ENCODE measurements at places on chromosomes 3 and 15.

DNA sequence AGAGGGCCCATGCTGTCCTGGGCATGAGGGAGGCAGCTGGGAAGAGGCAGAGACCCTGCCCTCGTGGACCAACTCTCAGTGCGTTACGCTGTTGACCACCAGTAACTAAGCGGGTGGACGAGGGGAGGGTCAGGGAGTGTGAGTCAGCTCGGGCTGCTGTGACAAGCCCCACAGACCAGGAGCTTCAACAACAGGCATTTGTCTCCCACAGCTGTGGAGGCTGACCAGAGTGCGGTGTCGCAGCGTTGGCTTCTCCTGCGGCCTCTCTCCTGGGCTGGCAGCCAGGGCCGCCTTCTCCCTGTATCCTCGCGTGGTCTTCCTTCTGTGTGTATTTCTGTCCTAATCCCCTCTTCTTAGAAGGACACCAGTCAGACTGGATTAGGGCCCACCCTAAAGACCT lies 13.0 kb downstream of the EFCC1 start:
- DNase-seq: no peak

DNA sequence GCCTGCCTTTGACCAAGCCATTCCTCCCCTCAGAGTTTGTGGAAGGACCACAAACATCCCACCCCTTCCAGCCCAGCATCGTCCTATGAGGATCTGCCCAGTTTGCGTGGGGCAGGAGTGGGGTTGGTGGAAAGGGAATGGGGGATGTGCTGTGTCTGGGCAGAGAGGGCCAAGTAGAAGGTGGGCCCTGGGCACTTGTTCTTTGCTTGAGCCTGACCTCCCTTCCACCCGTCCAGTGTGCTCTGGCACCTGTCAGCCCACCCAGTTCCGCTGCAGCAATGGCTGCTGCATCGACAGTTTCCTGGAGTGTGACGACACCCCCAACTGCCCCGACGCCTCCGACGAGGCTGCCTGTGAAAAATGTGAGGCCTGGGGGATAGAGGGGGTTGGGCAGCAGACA lies 10.3 kb downstream of the SPINT1 start:
- no peak for DNase-seq

DNA sequence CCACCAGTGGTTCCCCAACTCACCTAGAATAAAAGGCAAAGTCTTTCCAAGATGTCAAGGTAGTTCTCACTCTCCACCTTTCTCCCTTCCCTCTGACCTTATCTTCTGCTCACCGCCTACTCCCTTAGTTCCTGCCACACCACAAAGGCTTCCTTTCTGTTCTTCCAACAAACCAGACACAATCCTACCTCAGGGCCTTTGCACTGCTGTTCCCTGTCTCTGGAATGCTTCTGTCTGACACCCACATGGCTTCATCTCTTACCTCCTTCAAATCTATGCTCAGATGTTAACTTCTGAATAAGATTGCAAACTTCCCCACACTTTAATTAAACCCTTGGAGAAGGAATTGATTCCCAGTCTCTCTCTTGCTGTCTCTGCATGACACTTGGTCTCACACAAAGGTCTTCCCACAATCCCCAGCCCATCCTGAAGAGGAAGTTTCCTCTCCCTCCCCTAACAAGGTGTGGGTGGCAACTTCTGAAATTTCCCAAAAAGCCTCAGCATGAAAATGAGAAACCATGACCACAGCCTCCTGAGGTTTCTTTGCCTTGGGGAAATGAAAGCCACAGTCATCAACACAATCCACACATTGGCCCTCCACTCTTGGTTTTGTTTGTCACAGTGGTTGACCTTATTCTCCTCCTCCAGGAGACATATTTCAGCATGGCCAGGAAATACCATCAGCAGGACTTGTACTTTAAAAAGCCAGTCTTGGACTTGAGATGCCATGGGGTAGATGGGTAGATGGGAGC lies 3.0 kb upstream of the RYK start:
- no peak for DNase-seq

GRCh38 chr3:68676136-68676535 lies 256.2 kb downstream of the TAFA4 start:
- DNase-seq: no peak

GRCh38 chr15:29674661-29675533 lies 147.4 kb downstream of the TJP1 start:
- no peak for DNase-seq

All from NCI-H1105 (cell line).